ENCODE measurements at places on chromosomes 6 and 20.
A peak's percentile ranks its signal among the peaks of the same experiment; 100 is the strongest.

DNA sequence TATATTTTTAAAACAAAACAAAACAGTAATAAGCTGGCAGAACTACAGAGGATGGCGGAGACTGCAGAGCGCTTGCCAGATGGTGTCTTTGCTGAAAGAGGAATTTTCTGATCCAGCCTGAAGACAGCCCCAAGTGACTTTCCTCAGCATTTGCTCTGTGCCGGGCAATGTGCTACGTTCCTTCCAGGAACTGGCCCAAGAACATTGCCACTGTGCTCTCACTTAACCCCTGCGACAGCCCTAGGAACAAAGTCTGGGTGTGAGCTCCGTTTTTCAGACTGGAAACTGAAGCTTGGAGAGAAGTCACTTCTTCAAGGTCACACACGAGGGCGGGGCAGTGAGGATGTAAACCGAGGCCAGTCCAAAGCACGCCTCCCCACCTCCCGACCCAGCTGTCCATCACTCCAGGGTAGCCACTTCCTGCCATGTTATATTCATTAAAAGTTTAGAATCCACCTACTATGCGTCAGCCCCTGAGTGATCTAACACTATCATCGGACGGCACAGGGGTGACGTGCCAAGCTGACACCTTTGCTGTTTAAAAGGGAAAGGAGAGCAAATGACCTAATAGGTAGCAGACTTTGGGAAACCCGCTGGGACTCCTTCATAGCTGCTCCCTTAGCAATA, 22.3 kb upstream of the BMP7 start:
- H3K27ac ChIP-seq: no peak overlapping the region
- no peaks in the 10 kb centered on the region for H3K36me3 ChIP-seq
- H3K4me3 ChIP-seq: no peak overlapping the region

DNA sequence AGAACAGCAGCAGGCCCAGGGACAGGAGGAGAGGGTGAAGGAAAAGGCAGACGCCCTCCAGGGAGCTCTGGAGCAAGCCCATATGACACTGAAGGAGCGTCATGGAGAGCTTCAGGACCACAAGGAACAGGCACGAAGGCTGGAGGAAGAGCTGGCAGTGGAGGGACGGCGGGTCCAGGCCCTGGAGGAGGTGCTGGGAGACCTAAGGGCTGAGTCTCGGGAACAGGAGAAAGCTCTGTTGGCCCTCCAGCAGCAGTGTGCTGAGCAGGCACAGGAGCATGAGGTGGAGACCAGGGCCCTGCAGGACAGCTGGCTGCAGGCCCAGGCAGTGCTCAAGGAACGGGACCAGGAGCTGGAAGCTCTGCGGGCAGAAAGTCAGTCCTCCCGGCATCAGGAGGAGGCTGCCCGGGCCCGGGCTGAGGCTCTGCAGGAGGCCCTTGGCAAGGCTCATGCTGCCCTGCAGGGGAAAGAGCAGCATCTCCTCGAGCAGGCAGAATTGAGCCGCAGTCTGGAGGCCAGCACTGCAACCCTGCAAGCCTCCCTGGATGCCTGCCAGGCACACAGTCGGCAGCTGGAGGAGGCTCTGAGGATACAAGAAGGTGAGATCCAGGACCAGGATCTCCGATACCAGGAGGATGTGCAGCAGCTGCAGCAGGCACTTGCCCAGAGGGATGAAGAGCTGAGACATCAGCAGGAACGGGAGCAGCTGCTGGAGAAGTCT, 25.5 kb downstream of the C20orf173 start:
- H3K27ac ChIP-seq: no peak overlapping the region

DNA sequence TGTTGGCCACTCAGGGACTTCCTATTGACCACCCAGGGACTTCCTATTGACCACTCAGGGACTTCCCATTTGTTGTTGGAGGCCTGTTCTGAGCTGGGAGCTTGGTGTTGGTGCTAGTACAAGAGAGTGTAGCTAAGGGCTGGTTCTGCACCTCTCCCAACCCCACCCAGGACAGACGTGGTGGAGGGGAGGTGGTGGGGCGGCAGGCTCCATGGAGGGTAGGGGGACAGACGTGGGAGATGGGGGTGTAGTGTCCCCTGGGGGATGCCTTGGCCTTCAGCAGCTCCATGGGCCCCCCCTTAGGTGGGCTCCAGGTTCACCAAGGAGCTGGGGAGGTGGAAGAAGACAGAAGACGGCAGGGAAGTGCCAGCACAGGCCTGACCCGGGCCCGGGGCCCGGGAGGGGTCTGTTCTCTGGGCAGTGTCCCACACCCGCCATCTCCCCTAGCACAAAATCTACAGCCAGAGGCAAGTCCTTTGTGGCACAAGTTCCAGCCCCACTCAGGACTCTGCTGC, 33.9 kb downstream of the CHRNA4 start:
- H3K36me3 ChIP-seq: no peaks in the 10 kb centered on the region
- H3K4me3 ChIP-seq: no peak overlapping the region
- no peaks in the 10 kb centered on the region for H3K4me1 ChIP-seq
- peaks cover 7% of the 10 kb centered on the region for H3K27me3 ChIP-seq
- DNase-seq: no peak
- H3K27ac ChIP-seq: peak overlapping the region; percentile 52

- H3K36me3 ChIP-seq: no peaks in the 10 kb centered on the region
- no peaks in the 10 kb centered on the region for H3K4me1 ChIP-seq
- H3K27ac ChIP-seq: no peak overlapping the region
- H3K27me3 ChIP-seq: peaks cover 5% of the 10 kb centered on the region
- DNase-seq: no peak
Observed at GRCh38 chr20:51354191-51354768, 188.2 kb downstream of the NFATC2 start.

DNA sequence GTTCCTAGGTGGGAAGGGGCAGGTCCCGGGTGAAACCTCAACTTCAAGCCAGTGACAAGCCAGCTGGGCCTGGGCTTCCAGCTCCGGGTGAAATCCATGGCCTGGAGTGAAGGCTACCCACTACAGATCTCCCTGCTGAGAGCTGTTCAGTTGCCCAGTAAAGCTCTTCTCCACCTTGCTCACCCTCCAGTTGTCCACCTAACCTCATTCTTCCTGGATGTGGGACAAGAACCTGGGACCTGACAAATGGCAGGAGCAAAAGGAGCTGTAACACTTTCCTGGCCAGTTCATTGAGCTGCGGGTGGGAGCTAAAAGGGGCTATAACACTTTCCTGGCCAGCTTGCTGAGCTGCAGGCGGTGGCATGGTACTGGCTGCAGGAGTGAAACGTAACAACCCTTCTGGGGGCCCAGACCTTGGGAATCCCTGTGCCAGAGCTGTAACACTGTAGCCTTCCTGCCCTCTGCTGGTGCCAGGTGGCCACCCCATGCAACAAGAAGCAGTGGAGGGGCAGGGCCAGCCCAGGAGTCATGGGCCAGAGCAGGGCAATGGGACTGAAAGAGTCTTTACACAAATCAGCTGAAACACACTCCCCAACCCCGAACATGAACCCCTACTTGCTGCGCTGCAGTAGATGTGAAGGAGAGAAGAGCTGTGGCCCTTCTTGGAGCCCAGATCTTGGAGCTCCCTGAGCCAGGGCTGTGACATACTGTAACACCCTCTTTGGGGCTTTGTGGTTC, 3.6 kb upstream of the HINT3 start:
- H3K27ac ChIP-seq: no peak overlapping the region
- no peak overlapping the region for H3K4me3 ChIP-seq
- H3K36me3 ChIP-seq: no peaks in the 10 kb centered on the region

DNA sequence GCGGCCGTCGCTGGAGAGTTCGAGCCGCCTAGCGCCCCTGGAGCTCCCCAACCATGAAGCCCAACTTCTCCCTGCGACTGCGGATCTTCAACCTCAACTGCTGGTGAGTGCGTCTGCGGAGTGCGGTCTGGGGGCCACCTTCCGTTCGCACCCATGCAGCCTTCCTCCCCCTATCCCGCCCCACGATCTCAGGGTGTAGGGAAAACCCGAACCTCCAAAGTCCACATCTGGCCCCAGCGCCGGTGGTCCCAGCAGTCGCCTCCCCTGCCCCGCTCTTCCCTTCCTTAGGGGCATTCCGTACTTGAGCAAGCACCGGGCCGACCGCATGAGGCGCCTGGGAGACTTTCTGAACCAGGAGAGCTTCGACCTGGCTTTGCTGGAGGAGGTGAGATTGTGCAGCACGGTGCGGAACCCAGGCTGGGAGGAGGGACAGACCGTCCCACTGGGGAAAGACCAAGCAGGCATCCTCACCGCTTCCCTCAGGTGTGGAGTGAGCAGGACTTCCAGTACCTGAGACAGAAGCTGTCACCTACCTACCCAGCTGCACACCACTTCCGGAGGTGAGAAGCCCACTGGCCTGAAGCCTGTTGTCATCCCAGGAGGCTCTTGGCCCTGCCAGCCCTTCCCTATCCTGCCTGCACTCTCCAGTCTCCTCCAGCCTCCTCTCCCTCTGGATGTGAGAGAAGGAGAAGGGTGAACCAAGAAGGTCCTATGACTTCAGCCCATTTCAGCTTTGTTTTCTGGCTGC, 719 bp downstream of the SMPD2 start:
- no peaks in the 10 kb centered on the region for H3K27me3 ChIP-seq
- DNase-seq: peak; percentile 40
- peak overlapping the region; percentile 92 for H3K4me3 ChIP-seq
- peak overlapping the region; percentile 92 for H3K27ac ChIP-seq
- peaks cover 42% of the 10 kb centered on the region for H3K36me3 ChIP-seq
- H3K4me1 ChIP-seq: peaks cover 17% of the 10 kb centered on the region

- DNase-seq: no peak
- H3K4me3 ChIP-seq: no peak overlapping the region
- H3K4me1 ChIP-seq: peaks cover 11% of the 10 kb centered on the region
- H3K27me3 ChIP-seq: peaks cover 3% of the 10 kb centered on the region
- H3K36me3 ChIP-seq: no peaks in the 10 kb centered on the region
- no peak overlapping the region for H3K27ac ChIP-seq
Observed at GRCh38 chr6:119043265-119043664, 35.2 kb downstream of the FAM184A start.

DNA sequence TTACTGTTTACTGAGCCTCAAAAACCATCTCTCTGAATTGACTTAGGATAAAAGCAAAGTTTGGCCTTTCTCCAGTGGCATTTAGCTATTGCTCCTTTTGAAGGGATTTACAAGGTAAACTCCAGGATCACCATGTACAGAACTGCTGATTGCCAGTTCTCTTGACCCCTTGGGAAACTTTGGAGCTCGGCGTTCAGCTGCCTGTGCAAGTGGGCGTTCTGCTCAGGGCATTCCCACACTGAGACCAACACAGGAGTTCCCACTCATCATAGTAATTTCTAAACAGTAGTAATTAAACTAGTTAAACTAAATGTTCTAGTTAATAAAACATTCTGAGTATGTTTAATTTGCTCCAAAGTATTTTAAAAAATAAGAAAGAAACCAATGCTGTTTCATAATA, 14.9 kb downstream of the KCNQ5 start:
- peaks cover 4% of the 10 kb centered on the region for H3K36me3 ChIP-seq
- H3K4me1 ChIP-seq: peaks cover 10% of the 10 kb centered on the region
- no peak overlapping the region for H3K27ac ChIP-seq
- H3K27me3 ChIP-seq: no peaks in the 10 kb centered on the region

DNA sequence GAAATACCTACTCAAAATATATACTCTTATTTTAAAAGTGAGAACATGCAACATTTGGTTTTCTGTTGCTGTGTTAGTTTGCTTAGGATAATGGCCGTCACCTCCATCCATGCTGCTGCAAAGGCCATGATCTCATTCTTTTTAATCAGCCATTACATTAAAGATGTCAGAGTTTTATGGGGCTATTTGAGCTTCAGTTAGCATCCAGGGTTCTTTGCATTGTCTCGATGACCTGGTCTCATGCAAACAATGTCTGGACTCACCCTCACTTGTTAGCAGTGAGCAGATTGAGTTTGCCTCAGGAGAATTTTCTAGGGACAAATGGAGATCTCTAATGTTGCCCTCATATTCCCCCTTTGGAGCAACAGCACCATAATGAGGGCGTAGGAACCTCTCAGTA, 458.7 kb upstream of the AGPAT4 start:
- H3K27ac ChIP-seq: no peak overlapping the region
- H3K4me1 ChIP-seq: no peaks in the 10 kb centered on the region
- H3K36me3 ChIP-seq: no peaks in the 10 kb centered on the region

GRCh38 chr20:19435821-19436220, 223.4 kb downstream of the SLC24A3 start:
- DNase-seq: no peak
- H3K27ac ChIP-seq: no peak overlapping the region
- peaks cover 6% of the 10 kb centered on the region for H3K4me1 ChIP-seq
- no peak overlapping the region for H3K4me3 ChIP-seq
- H3K36me3 ChIP-seq: no peaks in the 10 kb centered on the region

Data from activated T-helper 2 cell treated with anti-CD3 and anti-CD28 coated beads, Interferon-gamma antibody, Interleukin-2, Interleukin-4, amounts not matched to agents 10 μg/mL and 5 μg/mL and 100 μg/mL, durations not matched to agents 14 hours and 24 hours and 36 hours (primary cell).